AG10803 (cell line): ENCODE measurements at places on chromosomes 12 and 14.

DNA sequence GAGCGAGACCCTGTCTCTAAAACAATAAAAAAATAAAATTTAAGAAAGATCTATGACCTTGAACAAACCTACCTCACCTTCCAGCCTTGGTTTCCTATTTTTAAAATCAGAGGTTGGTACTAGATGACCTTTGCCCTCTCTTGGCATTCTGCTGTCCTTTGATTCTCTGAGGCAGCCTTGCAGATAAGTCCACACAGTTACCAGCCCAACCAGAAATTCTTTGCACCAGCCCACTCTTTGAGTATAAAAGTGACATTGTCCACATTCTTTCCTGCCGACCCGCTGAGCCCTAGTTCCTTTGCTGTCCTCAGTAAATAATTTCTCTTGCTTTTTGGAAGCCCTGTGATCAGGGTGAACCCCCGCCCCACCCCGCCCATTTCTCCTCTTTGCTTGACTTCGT is 150.4 kb downstream of the PHETA1 start:
- DNase-seq: no peak

GRCh38 chr14:68033336-68033932 is 213.9 kb downstream of the RAD51B start:
- no peak for DNase-seq

- no peak for DNase-seq
Measured at GRCh38 chr12:991350-992333, 619 bp downstream of the ERC1 start.

DNA sequence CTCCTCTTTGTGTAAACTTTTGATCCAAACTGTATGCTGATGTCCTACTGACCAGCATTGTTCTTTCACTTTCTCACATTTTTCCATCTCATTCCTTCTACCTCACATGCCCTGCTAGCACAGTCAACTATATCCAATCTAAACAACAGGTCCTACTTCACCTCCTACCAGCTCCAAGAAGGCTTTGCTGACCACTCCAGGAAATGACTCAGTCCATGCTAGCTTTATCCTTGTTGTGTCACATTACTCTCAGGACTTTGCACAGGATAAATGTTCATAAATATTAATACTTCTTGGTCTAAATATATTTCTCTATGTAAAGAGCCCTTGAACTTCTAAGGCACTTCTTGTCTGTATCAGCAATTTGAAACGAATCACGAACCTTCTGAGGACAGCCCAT is 64.9 kb upstream of the PCED1B start:
- peak; percentile 73 for DNase-seq

DNA sequence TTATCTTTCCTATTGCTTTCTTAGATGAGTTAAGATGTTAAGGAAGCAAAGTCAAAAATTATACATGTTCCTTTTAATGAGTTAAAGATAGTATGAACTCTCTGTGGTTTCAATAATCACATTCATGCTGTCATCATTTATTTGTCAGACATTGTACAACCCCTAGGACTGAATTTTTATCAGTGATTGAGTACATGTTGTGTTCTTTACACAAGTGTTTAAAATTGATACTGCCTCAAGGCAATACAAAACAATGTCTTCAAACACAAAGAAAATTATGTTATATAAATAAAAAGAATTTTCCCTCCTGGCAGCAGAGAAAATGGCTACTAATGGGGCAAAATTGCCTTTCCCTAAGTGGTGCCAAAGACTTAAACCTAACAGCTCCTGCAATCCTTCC is 34.6 kb upstream of the KCNJ8 start:
- no peak for DNase-seq

DNA sequence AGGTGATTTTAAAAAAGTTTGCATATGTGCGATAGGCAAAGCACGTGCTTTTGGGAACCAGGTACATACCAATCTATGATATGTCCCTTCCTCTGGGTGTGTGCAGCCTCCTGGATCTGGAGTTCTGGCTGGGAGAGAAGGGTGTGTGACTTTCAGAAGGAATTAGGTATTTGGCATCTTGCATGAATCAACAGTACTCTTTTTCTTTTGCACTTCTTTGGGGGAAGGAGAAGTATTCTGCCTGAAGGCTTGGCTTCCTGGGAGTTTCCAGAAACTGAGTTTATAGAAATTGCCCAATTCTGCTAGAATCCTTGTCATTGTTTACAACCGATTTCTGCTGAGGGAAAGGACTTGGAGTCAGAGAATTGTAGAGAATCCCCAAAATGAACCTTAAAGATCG is 2.9 kb upstream of the CLMN start:
- no peak for DNase-seq

- no peak for DNase-seq
Measured at GRCh38 chr14:61285364-61285763, 4.2 kb upstream of the TMEM30B start.

DNA sequence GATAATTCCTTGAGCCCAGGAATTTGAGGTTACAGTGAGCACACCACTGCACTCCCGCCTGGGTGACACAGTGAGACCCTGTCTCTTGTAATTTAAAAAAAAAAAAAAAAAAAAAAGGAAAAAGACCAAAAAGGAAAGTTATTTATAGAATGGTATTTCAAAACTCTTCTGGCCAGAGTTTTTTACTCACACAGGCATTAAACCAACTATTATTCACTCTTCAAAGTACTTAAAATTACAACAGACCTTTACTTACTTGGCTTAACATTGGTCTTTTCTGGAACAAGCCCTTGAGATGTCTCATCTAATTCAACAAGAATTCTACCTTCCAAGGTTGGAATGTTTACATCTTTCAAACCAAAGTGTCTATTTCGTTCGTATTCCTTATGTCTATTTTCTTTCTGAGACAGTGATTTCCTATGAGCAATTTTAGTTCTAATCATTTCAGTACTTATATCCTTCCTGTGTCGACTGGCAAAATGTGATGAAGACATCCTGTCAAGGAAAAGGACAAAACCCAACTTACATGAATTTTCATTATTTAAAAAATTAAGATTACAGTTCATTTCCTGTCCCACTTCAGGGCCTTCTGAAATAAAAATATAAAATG is 2.6 kb downstream of the DLGAP5 start:
- DNase-seq: peak; percentile 59

DNA sequence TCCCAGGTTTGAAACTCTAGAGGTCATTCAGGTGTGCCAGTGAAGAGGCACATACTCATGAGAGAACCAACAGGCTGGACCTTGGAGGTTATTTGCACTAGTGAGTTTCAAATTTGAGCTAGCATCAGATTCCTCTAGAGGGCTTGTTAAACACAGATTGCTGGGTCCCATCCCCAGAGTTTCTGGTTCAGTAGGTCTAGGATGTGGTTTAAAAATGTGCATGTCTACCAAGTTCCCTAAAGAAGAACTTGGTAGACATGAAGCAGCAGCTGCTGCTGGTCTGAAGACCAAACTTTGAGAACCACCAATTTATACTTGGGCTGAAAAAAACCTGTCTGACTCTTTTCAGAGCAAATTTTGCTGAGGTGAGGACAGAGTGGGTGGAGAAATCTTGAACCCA is 61.7 kb downstream of the SUSD6 start:
- DNase-seq: no peak

GRCh38 chr12:27672643-27673042 is 23.6 kb upstream of the REP15 start:
- DNase-seq: no peak

- DNase-seq: no peak
Measured at GRCh38 chr14:69054030-69054429, 74.9 kb upstream of the ACTN1 start.

DNA sequence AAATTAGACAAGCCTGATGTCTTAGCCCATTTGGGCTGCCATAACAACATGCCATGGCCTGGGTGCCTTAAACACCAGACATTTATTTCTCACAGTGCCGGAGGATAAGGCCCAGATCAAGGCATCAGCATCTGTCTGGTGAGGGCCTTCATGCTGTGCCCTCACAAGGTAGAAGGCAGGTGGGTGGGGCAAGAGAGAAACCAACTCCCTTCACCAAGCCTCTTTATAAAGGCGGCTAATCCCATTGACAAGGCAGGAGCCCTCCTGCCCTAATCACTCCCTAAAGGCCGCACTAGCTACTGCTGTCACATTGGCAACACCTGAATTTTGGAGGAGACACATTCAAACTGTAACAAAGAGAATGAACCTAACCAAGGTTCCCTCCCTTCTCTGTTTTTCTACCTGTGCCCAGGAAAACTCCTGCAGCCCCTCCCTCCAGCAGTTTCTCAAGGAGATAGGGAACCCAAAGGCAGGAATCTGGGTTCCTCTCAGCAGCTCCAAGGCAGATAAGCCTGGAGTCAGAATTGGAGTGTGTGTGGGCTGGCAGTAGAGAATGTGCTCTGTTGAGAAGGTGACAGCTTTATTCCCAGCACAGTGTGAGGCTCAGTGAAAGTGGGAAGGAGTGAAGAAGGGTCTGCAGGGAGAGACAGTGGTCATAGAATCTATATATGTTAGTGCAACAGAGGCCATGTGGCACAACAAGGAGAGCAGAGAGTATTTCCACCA is 21.7 kb upstream of the GPATCH2L start:
- DNase-seq: no peak
